GM23248 (cell line): ENCODE measurements at places on chromosomes 12 and 14. TPM values are rescaled to one million over a fixed set of nuclear protein-coding genes. Genes with fewer than 3 reads are reported as not detected.

- peak; percentile 34 for DNase-seq
These were observed 573.2 kb downstream of the PRKD1 start for GRCh38 chr14:29354486-29354885.

DNA sequence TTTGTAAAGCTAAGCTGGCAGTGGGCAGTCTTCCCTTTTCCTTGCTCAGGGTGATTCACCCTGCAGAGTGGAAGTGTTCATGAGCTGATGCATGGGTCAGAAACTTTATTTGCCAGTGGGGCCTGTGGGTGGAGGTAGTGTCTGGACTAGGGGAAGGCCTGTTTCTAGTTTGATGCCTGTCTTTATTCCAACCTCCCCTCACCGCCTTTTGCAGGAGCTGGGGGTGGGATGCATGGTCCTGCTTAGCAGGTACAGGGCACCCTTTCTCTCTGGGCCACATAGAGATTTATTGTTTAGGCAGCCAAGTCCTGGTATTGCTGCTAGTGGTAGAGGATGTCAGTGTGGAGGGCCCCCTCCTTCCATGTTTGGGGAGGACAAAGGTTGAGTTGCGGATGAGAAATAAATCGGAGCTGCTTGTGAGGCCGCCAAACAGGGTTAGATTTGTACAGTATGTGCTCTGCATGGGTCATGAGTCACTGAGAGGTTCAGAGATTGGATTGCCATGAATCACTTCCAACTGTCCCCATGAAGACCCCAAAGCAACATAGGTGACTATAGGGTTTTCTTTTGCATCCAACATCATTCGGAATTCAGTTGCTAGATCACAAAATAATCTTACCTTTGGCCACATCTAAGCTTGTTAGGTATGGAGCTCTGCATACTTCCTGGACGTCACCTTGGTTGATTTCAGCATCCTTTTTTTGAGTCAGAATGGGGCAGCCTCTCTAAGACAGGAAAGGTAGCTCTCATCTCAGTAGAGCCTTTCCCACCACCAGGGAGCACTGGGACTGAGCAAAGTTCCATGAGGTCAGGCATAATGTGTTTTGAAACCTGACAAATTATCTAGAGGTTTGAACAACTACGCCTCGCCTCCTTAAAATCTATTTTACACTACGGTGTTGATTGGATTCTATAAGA, 8.8 kb downstream of the SMOC1 start:
- DNase-seq, result peak; percentile 76

DNA sequence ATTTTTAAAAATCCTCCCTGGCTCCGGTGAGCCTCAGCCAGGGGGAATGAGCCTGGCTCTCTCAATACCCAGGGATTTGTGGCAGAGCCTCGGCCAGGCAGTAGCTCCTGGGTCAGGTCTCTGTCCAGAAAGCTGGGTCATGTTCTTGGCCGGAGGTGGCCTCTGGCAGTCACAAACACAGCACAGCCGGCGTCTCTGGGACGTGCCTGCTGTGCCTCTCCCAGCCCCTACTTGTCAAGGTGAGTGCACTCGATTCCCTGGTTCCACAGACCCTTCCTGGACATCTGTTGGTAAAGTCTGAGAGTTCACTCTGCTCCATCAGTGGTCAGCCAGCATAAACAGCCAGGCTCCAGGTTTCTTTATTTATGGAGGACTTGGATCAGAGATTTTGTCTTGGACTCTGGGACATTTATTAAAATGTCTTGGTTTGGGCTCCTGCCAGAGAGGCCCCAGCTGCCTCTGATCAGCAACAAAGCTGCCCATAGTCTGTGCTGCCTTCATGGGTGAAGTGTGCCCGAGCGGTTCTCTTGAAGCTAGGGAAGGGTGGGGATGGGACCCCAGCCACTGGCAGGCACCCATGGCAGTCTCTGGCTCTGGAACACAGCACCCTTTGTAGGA, 56.7 kb downstream of the DGLUCY start:
- DNase-seq, result no peak

GRCh38 chr12:100584256-100584655, 10.8 kb downstream of the GAS2L3 start:
- DNase-seq, result no peak

DNA sequence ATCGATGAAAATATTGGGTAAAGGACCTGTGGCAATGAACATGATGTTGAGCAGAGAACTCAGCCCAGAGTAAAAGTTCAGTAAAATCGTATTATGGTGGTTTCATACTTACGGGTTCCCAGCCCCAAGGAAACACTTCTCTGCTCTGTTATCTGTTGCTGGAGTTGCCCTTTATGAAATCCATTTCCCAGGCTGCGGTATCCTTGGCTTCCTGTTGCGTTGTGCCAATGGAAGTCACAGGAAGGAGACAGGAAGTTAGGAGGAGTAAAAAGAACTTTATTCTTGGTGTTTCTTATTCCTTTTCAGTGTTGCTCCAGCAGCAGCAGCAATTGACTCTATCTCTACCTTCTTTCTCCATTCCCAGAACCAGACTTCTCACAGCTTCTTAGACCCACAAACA, 965.2 kb downstream of the VRK1 start:
- DNase-seq, result no peak

TBC1D30 gene
- polyA plus RNA-seq, result 0.09 and 0.49 TPM in 2 replicates

MYBPC1 gene
- not detected in 2 replicates for polyA plus RNA-seq

MANSC4 gene
- not detected in 2 replicates for polyA plus RNA-seq

SELPLG gene
- 6.2 and 6.7 TPM in 2 replicates for polyA plus RNA-seq

NINJ2 gene
- polyA plus RNA-seq, result 4.9 and 6.4 TPM in 2 replicates

CMA1 gene
- polyA plus RNA-seq, result not detected in 2 replicates
